Kidney capillary endothelial cell (primary cell): ENCODE measurements at places on chromosomes 16 and 17.
A peak's percentile ranks its signal among the peaks of the same experiment; 100 is the strongest.

- DNase-seq: no peak
These were observed 236.7 kb upstream of the TOX3 start for GRCh38 chr16:52783616-52784015.

- no peak for DNase-seq
These were observed 40.8 kb downstream of the AKAP1 start for GRCh38 chr17:57125866-57126265.

DNA sequence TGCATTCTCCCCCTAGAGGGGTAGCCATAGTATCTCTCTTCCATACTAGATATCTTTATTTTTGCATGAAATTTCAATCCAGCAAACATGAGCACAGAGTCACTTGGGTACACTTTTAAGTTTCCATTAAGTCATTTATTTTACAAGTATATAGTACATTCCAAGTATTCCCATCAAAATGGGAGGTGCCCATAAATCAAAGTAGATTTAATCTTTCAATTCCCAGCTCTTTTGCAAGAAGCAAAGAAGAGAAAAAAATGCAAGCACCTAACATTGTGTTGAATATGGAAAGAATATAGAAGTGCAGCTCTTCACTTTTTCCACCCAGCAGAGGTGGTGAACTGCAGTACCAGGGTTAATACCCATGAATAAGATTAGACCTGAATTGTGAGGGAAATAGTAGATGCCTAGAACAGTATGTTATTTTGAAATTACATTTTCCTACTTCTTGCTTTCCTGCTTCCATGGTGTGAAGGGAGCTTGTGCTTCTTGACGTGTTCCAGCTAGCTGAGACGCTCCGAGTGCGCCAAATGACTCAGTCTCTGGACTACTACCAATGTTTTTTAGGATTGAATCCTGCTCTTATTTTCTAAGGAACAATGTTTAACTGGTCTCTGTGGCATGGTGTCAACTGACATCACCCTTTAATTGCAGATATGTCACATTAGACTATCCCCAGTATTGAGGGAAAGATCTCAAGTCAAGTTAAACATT, 151.1 kb upstream of the MAF start:
- no peak for DNase-seq

DNA sequence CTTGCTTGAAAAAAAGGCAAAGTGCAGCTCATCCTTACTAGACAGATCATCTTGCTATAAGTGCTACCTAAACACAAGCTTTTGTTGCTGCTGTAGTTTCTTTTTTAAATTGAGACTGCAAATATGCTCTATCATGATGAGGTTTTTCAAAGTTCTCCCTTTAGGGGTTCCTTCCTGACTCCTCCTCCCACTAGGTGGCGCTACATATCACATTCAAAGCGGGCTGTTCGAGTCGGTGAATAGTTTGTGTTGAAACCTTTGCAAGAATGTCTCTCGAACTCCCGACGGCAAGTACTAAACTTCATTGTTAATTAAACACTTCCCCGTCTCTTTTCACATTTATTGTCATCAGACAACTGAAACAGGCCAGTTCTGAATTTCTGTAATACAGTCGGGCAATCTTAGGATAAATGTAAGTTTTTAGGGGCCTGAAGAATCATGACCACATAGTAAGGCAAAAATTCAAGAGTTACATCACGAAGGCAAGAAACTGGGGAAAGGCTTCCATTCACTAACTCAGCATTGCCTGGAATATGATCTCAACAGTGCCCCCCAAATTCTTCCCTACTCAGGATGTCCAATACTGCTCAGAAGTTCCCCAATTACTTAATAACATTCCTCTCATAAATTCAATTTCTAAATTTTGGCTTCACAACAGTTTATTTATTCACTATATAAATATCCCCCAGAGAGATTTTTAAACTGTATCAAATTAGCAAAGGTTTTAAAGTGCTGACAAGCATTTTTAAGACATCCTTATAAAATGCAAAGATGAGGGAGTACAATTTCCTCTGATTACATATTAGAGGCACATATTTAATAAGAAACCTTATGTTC, 6.7 kb downstream of the HS3ST3A1 start:
- peak; percentile 78 for DNase-seq

- no peak for DNase-seq
These were observed 14.7 kb upstream of the ODF4 start for GRCh38 chr17:8324923-8325322.

GRCh38 chr16:12252616-12253015, 276.1 kb downstream of the SNX29 start:
- no peak for DNase-seq

DNA sequence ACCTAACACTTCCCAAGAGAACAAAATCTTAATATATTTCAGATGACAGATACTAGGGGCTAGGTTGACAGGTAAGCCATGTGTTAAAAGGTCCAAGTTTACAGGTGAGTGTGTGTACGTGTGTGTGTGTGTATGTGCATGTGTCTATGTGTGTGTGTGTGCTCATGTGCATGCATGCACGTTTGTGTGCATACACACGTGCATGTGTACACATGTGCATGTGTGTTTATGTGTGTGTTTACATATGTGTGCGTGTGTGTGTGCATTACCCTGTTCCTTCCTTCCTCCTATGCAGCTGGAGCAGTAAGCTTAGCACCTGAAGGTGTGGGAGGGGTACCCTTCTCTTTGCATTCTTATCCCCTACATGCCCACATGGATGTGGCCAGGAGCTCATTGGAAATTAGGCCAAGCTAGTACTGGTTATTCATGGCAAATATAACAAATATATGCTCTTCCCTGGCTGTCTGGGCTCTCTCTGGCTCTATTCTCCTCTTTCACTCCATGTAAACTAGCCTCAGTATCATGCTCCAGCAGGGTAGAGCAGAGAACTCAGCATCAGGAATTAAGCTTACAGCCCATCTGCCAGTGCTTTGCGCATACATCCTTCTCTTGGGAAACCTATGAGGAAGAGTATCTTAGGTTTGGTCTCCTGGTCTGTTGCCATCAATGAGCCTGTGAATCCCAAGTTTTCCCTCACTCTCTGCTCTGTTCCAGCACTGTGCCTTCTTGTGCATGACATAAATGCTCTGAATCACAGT, 258.0 kb upstream of the MYOCD start:
- no peak for DNase-seq

GRCh38 chr17:79702550-79703236, 28.1 kb upstream of the ENPP7 start:
- DNase-seq: no peak

GRCh38 chr16:81163671-81164070, 67.5 kb upstream of the GCSH start:
- no peak for DNase-seq

- DNase-seq: no peak
These were observed 10.0 kb downstream of the TRPV3 start for GRCh38 chr17:3547628-3548027.

DNA sequence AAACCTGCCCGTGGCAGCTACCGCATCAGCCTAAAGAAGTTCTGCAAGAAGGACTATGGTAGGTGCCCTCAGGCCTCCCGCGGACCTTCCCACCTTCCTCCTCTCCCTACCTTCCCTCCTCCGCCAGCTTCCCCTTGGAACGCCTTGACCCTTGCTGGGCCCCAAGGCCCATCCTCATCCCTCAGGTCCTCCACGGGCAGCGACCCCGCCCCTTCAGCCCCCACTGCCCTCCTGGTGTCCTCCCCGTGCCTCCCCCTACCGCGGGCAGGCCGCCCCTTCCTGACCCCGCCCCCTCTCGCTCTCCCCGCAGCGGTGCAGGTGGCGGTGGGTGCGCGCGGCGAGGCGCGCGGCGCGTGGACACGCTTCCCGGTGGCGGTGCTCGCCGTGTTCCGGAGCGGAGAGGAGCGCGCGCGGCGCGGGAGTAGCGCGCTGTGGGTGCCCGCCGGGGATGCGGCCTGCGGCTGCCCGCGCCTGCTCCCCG, 1.4 kb upstream of the TBC1D24 start:
- no peak for DNase-seq

DNA sequence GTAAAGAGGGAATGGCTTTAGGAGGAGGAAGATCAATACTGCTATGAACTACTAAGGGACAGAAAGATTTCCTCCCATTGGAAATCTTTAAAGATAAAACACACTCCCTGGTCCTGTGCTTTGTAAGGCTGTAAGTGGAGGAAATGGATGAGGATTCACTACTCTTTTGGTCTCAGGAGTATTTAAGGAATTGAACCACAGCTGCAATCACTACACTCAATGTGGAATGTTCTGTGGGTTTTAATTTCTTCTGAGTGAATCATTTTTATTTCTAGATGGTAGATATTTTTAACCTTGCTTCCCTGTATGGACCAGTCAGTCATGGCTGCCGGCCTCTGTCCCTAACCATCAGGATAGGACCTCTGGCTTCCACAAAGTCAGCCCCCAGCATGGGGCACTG, 65.6 kb downstream of the SDR42E1 start:
- no peak for DNase-seq
